GM10248 (cell line): ENCODE measurements at places on chromosomes 7 and 10.

DNA sequence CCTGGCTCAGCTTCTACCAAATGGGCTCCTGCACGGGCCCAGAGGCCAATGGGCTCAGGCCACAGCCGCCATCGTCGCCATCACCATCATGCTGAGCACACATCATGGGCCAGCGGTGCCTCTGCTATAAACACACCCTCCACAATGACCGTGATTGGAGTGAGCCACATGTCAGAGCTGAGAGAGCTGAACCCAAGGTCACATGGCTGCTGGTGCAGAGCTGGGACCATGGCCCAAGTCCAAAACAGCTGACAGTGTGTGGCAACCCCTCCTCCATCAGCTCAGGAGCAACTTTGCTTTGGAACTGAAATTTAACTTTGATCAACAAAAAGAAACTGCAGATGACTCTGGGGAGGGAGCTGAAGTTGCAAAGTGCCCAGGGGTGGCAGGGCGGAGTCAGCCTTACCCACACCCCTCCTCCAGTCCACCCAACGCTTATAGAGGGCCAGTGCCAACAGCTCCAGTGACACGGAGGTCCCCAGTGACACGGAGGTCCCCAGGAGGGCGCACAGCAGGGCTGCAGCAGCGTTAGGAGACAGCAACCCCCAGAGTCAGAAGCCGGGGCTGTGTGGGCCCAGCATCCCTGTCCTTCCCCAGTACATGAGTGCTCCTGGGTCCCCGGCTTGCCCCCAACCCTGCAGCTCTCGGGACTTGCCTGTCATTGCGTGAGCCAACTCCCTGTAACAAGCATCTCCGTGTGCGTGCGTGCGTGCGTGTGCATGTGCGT, 249.6 kb downstream of the ELFN1 start:
- no peak for DNase-seq

GRCh38 chr10:96275685-96276418, 4.5 kb upstream of the BLNK start:
- DNase-seq: no peak

DNA sequence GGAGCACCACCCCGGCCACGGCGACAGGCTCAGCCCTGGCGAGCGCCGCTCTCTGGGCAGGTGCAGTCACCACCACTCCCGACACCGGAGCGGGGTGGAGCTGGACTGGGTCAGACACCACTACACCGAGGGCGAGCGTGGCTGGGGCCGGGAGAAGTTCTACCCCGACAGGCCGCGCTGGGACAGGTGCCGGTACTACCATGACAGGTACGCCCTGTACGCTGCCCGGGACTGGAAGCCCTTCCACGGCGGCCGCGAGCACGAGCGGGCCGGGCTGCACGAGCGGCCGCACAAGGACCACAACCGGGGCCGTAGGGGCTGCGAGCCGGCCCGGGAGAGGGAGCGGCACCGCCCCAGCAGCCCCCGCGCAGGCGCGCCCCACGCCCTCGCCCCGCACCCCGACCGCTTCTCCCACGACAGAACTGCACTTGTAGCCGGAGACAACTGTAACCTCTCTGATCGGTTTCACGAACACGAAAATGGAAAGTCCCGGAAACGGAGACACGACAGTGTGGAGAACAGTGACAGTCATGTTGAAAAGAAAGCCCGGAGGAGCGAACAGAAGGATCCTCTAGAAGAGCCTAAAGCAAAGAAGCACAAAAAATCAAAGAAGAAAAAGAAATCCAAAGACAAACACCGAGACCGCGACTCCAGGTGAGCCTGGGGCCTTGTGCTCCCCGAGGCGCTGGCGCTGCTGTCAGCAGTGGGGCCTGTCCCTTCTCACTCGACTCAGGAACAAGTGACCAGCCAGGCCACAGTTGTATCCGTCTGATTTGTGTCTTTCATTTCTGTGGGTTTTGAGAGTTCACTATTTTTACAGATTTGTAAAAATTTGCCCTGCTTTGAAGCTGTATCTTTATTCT, 117.7 kb downstream of the CYTH3 start:
- no peak for DNase-seq

DNA sequence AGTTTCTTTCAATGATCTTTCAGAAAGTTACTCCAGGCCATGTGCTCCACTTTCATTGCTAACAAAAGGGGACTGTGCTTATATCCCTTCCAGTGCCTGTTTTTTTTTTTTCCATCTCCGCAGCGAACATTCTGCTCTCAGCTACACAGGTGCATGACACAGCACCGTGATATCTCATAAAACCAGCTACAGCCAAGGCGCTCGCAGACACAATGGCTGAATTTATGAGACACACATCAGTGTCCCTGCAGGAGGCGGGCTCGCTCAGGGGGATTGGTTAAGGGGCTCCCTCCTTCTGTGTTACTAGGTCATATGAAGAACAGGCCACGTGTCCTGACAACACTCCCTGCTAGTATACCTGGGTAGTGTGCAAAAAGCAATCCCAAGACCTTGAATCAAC, 245.5 kb downstream of the SKAP2 start:
- DNase-seq: no peak

GRCh38 chr7:128191136-128191844, 49.8 kb upstream of the LEP start:
- no peak for DNase-seq

GRCh38 chr10:4069491-4069890, 284.5 kb upstream of the KLF6 start:
- DNase-seq: no peak

DNA sequence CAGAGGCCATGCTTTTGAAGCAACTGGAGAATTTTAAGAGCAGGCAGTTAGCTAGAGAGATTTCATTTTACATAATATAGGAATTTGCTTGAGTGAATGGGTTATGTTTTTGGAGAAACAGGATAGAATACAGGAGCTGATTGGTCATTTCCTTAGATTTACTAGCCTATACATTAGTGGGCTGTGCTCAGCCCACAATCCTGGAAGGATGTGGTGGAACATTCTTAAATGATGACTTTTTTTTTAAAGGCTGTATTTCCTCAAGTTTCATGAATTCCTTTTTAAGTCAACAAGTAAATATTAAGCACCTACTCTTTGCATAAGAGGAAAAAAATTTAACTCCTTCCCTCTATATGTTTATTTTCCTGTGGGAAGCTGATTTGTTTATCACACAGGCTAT, 314.4 kb upstream of the BMPER start:
- no peak for DNase-seq
